PC-3 (cell line): ENCODE measurements at places on chromosomes 5 and 9. TPM values are rescaled to one million over a fixed set of nuclear protein-coding genes. Genes with fewer than 3 reads are reported as not detected.

DNA sequence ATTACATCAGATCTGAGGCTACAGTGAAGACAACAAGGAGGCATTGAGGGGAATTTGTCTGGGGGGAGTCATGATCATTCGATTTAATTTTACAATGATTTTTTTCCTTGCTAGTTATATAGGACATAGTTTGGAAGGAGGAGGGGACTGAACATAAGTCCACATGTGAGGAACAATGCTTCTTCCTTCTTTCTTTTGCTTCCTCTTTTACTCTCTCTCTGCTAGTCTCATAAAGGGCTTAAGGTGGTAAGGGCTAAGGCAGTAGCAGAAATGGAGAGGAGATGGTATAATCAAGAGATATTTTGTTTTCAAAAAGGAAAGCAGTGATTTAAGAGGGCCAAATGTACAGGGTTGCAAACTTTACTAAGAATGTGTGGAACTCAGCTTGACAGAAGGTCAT is 64.3 kb downstream of the GRIN3A start:
- DNase-seq: no peak

GRCh38 chr9:8652255-8652654 is 852.7 kb upstream of the DMAC1 start:
- DNase-seq: no peak

DNA sequence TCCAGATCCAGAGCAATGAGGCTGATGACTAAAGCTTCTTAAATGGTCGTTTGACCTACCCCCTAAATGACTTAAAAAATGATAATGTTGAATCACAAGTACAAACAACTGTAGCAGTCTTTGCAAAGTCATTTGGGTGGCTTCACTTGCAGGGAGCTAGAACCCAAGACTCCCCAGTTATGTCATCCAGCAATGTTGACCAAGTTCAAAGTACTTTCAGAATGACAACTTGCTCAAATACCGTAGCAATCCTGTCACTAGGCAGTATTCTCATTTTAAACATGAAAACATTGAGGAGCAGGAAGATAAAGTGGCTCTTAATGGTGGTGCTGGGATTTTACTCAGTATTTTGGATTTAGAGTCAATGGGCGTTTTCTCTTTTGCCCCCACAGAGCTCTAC is 1217.0 kb upstream of the DMAC1 start:
- no peak for DNase-seq

DNA sequence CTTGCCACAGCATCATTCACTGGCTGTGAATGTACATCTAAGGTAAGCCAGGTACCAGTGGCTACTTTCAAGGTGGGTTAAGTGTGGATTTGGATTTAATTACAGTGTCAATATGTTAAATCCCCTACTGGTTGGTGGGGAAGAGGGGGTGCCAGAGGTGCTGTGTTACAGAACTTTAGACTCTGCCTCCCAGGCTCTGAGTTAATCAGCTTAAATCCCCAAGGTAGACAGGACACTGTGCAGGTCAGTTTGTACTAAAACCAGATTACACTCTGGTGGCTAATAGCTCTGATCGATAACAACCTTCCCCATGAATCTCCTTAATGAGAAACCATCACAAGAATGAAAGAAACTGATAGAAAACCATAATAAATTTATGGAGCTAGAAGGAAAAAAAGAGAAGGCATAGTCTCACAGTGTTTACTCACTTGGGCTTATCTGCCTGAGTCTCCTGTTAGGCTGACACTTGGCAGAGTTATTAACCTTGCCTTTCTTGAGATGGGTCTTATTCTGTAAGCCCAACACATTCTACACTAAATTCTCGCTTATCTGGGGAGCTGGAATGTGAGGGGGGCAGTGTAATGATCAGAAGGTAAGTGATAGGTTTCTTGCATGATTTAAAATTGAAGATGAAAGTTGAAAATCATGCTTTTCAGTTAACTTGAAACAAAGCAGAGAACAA is 106.8 kb downstream of the LMNB1 start:
- no peak for DNase-seq

DNA sequence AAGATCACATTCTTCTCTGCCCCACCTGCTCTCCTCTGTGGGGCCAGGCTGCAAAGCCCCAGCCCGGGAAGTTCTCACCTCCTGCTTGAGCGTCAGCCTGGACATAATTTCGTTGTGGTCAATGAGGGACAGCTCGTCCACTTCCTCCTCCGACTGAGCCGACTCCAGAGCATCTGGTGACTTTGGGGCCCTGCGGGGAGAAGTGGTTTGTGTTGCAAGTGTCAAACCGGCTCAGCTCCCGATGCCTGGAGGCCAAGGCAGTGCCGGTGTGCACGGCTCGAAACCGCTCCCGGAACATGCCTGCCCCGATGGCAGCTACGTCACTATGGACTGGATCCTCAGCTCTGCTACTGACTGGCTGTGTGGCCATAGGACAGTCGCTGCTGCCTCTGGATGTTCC is 52.8 kb downstream of the PRRT1B start:
- no peak for DNase-seq

DNA sequence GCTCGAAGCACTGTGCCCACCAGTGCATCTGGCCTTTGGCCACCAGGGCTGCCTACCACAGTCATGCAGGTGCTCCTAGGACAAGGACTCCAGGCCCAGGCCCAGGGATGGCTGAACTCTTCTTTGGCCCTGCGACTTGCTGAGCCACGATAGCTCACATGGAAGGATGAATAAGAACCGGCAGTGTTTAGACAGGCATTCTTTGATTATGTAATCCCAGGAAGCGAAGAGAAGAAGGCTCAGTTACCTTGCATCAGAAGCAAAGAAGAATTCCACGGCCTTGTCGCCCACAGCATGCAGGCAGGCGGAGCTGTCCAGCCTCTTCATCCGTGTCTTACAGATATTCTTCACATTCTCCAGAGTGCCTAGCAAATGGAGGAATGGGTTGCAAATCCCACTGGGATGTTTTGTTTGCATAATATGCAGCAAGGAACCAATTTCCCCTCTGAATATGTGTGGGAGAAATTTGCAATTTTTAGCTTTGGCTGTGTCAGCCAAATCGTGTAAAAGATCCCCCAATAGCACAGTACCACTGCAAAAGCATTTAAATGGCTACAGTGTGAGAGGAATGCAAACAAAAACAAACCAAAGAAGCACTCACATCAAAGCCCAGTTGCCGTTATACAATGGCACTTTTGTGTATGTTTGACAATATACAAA is 29.1 kb downstream of the GFPT2 start:
- DNase-seq: no peak

The SLC34A1 gene
- 0.07 and 0.12 TPM in 2 replicates for total RNA-seq

The GDA gene
- not detected in 2 replicates for total RNA-seq

The SHROOM1 gene
- 13.6 and 15.7 TPM in 2 replicates for total RNA-seq
